ENCODE measurements at places on chromosomes 16 and 17. TPM values are rescaled to one million over a fixed set of nuclear protein-coding genes. Genes with fewer than 3 reads are reported as not detected.

The DYNLRB2 gene
- total RNA-seq: 1.3 TPM

The ATP2A1 gene
- total RNA-seq: 0.89 TPM

The KRTAP4-3 gene
- total RNA-seq: not detected

The CNTNAP1 gene
- total RNA-seq: 9.8 TPM

The ZNF385C gene
- not detected for total RNA-seq

The PVALEF gene
- total RNA-seq: not detected

The FNDC8 gene
- not detected for total RNA-seq

The HSD17B1 gene
- total RNA-seq: 4.4 TPM

The FN3K gene
- 7.7 TPM for total RNA-seq

The TSR1 gene
- 68.8 TPM for total RNA-seq

The FAM20A gene
- total RNA-seq: under 0.01 TPM

The SDK2 gene
- 0.33 TPM for total RNA-seq

The KRT39 gene
- total RNA-seq: not detected

The RANBP10 gene
- total RNA-seq: 8.0 TPM

The SNAI3 gene
- not detected for total RNA-seq

The RND2 gene
- 1.0 TPM for total RNA-seq

The CCR7 gene
- total RNA-seq: not detected

The MYL4 gene
- total RNA-seq: not detected

The MYH4 gene
- total RNA-seq: not detected

The CSNK2A2 gene
- 40.2 TPM for total RNA-seq

The IKZF3 gene
- total RNA-seq: not detected

The TPSD1 gene
- not detected for total RNA-seq

The POLR2A gene
- 158 TPM for total RNA-seq

The TBKBP1 gene
- 8.9 TPM for total RNA-seq

The IGSF6 gene
- not detected for total RNA-seq

The PRKCB gene
- not detected for total RNA-seq

The SLC6A2 gene
- not detected for total RNA-seq

The QRICH2 gene
- total RNA-seq: 1.9 TPM

The PARD6A gene
- total RNA-seq: 5.5 TPM

The OR1A1 gene
- total RNA-seq: not detected

The CRYBA1 gene
- not detected for total RNA-seq

The TERF2IP gene
- total RNA-seq: 38.3 TPM

The NKD1 gene
- total RNA-seq: under 0.01 TPM

The CCDC40 gene
- total RNA-seq: 5.2 TPM

The KRT9 gene
- not detected for total RNA-seq

The PDIA2 gene
- not detected for total RNA-seq

The VAT1L gene
- total RNA-seq: 0.98 TPM

The SCARF1 gene
- total RNA-seq: 2.7 TPM

The PRSS27 gene
- total RNA-seq: 1.3 TPM

The GPR142 gene
- not detected for total RNA-seq

The HS3ST4 gene
- not detected for total RNA-seq

The KRT20 gene
- total RNA-seq: under 0.01 TPM

The TNK1 gene
- total RNA-seq: 2.6 TPM

The NPTX1 gene
- total RNA-seq: 0.49 TPM

The SHISA9 gene
- total RNA-seq: 4.7 TPM

The APPBP2 gene
- total RNA-seq: 13.5 TPM

The CRHR1 gene
- not detected for total RNA-seq

The GNG13 gene
- not detected for total RNA-seq

The FBXO39 gene
- total RNA-seq: not detected

The TRIM72 gene
- total RNA-seq: not detected

The NPIPB2 gene
- 5.8 TPM for total RNA-seq
